ENCODE measurements at places on chromosomes 11 and 22.

- no peak for DNase-seq
Measured at GRCh38 chr11:95727620-95728019, 62.0 kb downstream of the FAM76B start.

GRCh38 chr11:63629426-63629825, 15.2 kb upstream of the PLAAT3 start:
- no peak for DNase-seq

DNA sequence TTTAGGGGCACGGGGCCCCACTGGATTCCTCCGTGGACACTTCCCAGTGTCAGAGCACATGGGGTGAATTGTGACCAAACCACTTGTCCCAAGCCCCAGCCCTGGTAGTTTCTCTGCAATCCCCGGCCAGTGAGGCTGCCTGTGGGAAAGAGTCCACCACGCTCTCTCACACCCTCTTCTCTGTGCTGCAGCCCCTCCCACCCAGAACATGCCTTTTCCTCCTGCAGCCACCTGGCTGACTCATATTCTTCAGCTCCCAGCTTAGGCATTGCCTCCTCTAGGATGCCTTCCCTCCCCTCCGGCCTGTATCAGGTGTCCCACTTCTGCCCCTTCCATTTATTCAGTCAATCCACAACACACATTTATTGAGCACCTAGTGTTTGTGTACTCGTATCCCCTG, 5.4 kb upstream of the RPS6KB2 start:
- DNase-seq = no peak

GRCh38 chr22:23774922-23775436, 2.3 kb downstream of the MMP11 start:
- no peak for DNase-seq

DNA sequence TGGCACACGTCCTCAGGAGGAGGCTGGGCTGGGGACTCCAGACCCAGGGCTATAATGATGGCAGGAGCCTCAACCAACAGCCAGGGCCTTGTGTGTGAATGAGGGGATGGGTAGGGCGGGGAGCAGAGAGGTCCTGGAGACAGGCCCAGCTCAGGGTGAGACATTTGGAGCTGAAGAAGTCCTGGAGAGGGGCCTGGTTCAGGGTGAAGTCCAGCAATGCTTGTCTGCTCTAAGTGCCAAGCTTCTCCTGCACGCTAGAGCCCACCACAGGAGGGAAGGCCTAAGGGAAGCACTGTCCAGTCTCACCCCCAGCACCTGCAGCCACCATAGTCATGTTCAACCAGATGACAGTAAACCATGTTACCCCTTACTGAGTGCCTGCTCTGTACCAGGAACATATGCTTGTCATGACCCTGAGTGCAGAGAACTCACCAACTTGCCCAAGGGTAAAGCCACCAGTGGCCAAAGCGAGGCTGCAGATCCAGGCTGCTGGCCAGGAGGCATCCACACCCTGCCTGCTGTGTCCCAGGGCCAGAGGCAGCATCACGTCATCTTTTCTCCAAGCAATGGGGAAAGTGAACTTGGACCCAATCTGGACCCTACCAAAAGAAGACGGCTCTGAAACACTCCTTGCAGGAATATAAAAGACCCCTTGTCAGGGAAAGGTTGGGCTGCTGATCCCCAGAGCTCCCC, 24.0 kb downstream of the LMO1 start:
- no peak for DNase-seq

DNA sequence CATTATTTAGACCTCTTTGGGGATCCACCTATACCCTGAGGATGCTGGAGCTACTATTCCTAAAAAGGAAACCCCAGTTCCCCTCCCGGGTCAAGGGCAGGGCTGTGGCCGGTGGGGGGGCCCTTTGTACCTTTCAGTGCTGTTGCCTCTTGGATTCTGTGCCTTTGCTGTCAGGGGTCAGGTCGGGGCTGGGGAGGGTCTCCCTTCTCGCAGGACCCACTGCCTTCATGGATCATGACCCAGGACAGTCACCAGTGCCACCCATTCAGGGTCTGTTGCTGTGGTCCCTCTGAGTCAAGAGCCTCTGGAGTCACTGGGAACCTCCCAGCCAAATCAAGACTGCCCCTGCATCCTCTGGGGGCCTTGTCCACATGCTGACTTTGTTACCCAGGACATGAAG, 78.1 kb upstream of the CCND1 start:
- DNase-seq = no peak

DNA sequence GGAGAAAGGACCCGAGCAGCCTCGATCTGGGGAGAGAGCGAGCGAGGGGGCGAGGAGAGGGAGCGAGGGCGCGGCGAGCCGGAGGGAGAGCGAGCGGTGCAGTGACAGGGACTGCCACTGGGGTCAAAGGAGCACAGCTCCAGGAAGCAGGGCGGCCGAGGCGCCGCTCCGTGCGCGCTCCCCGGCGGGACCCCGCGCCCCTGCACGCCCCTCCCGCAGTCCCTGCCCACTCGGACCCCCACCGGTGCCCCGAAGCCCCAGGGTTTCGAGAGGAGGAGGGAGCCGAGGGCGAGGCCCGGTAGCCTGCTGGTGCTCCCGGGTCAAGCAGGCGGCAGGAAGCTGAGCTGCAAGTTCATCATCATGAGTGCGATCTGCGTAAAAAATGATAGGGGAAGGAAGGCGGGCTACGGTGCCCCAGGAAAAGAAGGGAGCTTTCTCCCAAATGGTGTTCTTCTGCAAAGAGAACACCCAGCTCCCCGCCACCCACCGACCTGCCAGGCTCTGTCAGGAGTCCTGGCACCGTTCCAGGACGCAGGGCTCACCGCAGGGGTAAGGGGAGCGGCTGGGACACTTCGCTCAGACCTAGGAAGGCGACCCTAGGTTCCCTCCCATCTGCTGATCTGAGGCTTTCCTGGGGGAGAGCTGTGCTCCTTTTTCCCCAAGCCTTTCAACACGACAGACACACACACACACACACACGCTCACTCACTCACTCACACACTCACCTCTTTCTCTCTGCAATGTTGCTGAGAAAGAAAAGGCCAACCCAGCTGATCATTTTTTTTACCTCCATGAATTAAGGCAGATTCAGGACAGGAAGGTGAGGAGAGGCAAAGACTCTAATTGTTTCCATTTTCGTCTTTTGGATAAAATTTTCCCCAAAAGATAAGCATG, at the start of gene MPPED2:
MPPED2 (minus strand) TSS at position 103 of the 894 bp plus-strand sequence. CDS start 5,980 bp downstream, outside the sequence.
- no peak for DNase-seq

DNA sequence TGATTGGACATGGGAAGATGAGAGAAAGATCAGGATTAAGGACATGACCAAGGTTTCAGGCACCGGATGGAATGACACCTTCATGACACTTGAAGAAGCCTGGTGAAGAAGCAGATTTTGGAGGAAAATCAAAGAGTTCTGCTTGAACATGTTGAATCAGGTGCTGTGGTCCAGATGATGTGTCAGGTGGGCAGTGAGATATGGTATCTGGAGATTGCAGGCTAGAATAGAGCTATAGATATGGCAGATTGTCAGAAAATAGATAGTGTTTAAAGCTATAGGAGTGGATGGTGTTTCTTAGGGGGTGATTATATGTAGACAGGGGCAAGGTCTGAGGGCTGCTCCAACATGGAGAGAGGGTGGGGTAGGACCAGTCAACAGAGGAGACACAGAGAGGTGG, 40.2 kb downstream of the PANX1 start:
- DNase-seq = no peak

DNA sequence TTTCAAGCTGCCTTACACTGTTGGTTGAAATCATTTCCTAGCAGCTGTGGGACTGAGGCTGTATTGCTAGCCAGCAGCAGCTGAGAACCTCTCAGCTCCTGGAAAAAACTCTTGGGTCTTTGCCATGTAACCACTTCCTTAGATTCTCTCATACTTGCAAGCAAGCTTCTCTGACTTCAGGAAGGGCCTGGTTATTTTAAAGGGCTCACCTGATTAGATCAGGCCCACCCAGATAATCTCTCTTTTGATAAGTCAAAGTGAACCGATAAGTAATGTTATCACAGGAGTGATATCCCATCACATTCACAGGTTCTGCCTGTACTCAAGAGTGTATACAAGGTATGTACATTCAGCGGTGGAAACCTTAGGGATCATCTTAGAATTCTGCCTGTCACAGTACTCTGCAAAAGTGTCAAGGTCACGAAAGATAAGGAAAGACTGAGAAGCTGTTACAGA, 7.4 kb upstream of the CLPB start:
- DNase-seq = no peak

All from non-pigmented ciliary epithelial cell (primary cell).